ENCODE measurements at places on chromosomes 5 and 9.

- peak; percentile 79 for DNase-seq
These were observed 2.3 kb downstream of the HAPLN1 start for GRCh38 chr5:83718195-83718825.

GRCh38 chr9:112248722-112249121 is 73.6 kb upstream of the SUSD1 start:
- no peak for DNase-seq

DNA sequence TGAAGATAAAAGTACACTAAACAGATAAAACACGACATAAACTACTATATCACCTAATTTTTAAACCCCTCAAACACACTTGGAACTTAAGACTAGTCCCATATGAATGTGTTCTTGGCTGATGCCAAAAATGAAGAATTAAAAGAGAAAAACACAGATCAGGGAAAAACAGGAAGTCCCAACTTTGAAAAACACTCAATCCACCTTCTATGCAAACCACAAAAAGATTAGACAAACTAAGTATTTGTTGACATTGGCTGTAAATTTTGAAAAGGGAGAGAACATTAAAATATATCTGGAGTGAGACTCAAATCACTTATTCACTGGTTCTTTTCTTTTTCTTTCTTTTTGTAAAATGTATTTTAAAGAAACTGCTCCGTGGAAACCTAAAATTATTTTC is 81.4 kb downstream of the ANKH start:
- no peak for DNase-seq

DNA sequence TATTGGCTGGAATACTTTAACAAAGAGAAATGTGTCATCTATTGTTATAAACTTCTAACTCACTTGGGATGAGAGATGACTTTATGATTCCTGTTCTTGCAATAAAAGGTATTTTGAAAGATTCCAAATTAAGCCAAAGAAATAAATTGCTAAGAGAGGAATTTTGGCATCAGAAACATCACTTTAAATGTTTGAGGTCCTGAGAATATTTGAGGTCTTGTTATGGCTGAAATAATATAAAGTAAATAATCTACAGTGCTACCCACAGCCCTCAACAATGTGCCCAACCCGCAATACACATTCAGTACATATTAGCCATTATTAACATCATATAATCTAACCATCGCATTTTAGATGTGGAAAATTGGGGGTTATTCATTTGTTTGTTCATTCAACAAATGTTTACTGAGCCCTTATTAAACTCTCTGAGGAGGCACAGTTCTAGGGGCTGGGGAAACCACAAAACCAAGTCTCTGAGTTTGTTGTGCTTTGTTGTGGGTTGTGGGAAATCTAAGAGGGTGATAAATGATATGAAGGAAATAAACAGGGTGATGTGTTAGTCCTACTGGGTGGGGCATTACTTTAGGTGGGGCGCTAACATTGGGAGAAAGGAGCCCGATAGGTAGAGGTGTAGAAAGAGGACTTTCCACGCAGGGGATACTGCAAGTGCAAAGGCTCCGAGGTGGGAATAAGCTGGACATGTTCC is 135.2 kb upstream of the CLINT1 start:
- peak; percentile 53 for DNase-seq

DNA sequence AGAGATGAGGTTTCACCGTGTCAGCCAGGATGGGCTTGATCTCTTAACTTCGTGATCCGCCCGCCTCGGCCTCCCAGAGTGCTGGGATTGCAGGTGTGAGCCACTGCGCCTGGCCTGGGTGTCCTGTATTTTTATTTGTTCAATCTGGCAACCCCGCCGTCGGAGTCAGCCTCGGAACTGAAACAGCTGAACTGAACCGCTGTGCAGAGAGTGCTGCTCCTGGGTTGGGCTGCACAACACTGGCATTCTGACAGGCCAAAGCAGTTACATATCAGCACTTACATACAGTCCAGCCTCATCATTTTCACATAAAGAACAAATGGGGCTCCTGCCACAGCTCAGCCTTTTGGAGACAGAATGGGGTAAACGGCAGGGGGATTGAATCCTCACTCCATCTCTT is 185.6 kb downstream of the C9orf50 start:
- no peak for DNase-seq

DNA sequence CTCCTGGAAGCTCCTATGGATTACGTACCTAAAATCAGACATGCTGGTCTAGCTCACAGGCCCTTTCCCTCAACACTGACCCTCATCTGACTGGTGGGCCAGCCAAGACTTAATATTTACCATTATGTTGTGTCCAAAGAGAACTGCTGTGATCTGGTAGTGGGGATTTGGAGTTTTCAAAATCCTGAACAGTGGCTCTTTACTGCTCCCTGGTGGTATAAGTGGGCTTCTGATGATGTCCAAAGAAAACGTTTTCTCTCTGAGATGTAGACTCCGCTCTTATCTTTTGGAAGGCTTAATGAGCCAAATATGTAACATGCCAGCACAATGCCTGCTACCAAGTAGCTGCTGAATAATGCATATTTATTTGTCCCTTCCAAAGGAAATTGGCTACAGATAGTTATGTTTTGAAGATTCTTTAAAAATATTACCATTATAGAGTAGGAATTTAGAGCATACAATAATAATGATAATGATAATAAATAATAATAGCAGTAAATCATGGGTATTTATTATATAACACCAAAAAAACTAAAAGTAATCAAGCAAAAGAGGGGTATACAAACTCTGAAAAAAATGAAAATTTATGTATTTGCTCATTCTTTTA is 406.6 kb upstream of the TNC start:
- peak; percentile 89 for DNase-seq

GRCh38 chr9:106655966-106656365 is 207.0 kb upstream of the ZNF462 start:
- DNase-seq = no peak

DNA sequence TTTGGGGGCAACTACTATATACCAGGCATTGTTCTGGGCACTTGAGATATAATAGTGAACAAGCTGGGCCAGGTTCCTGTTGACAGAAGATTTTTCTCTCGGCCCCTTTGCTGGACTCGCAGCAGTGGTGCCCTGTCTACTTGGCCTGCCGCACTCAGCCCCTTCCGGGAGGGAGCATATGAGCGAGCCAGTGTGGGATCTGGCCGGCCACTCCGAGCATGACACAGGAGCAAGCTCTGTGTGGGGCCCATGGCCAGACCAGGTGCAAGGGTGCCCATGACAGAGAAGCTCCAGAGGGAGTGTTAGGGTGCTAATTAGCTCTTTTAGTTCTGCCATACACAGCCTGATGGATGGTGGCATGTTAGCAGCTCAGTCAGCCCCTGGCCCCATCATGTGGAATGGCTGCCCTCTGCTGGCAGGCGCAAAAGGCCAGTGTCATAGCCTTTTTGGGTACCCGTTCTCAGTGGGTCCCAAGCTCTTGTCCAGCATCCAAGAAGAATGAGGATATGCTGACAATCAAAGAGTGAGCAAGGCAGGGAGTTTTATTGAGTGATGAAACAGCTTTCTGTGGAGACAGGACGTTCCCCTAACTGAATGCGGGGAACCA is 9.3 kb upstream of the KIF4B start:
- peak; percentile 55 for DNase-seq

DNA sequence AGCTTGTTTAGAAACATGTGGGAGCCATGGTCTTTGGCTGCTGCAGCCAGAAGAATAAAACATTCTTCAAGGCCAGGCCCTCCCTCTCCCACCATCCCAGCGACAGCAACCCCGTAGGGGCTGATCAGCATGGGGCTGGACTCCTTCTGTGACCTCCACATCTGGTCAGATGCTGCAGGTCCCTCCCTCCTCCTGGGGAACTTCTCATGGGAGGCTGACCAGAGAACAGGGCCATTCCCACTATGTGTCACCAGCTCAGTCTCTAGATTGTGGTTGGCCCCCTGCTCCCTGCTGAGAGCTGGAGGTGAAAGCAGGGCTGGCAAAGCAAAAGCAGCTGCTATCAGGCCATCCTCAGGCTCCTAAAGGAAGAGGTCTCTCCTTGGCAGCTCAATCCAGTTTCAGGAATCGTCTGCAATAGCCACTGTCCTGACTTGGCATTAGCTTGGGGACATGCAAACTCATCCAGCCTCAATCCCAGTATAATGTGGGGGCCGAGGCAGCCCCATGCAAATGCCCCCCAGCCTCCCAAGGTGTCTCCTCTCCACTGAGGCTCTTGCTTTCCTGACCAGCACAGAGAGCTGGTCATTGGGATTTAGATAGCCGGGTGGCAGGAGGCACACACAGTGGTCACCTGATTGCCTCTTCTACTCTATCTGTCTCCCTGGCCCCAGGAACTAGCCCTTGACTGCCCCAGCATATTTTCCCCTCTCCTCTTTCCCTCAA is 81.5 kb downstream of the NRG2 start:
- no peak for DNase-seq

DNA sequence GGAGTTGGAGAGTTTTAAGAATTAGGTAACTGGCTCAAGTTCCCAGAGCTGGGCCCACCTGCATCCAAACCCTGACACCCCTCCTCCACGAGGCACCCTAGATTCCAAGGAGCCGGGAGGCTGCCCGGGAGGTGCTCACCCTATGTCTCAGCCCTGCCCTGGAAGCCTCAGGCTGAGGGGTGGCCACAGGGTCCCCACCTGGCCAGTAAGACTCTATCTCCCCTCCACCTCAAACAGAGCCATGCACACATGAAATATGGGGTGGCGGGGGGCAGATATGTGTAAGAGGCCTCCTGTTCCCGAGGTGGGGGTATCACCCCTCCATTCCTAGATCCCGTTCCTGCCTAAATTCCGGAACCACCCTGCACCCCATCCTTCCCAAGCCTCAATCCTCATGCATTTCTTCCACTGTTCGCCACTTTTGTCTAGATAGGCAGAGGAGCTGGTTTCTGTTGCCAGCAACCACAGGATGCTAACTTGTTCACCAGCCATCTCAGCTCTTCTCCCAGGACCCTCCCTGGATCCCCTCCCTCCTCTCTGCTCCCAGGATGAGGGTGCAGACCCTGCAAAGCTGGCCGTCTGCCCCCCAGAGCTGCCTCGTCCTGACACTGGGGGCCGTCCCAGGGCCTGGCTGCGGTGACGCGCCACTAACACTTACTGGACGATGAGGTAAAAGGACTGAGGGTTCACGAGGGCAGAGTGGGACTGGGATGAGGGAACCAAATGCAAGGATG is 44.1 kb downstream of the COL23A1 start:
- DNase-seq = no peak

GRCh38 chr5:176541338-176542134 is 4.3 kb upstream of the RNF44 start:
- peak; percentile 28 for DNase-seq

DNA sequence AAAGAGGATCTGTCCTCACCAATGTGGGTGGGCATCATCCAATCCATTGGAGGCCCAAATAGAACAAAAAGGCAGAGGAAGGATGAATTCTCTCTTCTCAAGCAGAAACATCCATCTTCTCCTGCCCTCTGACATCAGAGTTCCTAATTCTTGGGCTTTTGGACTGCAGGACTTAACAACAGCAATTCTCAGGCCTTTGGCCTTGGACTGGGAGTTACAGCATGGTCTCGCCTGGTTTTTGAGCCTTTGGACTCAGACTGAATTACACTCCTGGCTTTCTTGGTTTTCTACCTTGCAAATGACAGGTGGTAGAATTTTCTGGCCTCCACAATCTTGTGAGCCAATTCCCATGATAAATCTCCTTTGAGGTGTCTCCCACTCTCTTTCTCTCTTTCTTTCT is 60.5 kb upstream of the CD180 start:
- DNase-seq = peak; percentile 15

- DNase-seq = no peak
These were observed 18.5 kb upstream of the PCDHB1 start for GRCh38 chr5:141032626-141033025.

GRCh38 chr9:28750136-28750535 is 1176.9 kb upstream of the C9orf72 start:
- DNase-seq = no peak

GRCh38 chr5:150672237-150672883 is 11.3 kb downstream of the MYOZ3 start:
- DNase-seq = peak; percentile 27

DNA sequence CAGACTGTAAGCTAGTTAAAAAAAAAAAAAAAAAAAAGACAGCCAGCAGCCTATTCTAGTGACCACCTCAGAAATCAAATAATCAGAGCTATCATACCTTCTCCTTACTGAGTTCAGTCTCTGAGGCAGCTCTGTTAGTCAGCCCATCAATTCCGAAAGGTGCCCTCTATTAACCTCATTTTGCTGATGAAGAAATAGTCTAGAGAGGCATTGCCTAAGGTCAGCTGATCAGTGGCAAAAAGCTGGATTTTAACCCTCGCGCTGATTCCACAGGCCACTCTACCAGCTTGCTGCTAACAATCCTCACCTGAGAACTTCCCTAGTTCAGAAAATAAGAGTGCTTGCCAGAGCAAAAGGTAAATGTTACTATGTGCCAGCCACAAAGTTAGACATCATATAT is 172.0 kb downstream of the DENND1A start:
- DNase-seq = no peak

DNA sequence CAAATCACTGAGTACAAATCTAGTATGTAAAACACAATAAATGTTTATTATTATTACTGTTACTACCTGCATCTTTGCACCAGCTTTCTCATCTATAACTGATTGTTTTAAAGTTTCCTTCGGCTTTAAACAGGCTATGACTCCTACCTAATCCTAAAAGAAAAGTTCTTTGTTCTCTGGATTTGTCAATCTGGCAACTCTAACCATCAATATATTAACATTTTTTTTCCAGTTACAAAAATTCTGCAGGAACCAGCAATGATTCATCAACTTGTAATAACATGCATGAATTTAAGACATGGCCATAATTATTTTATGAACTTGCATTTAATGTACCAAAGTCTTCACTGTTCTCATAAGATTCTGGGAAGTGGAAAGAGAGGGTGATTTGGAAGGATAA is 228.5 kb downstream of the PIK3R1 start:
- DNase-seq = no peak

GRCh38 chr5:143445776-143446175 is 42.3 kb upstream of the NR3C1 start:
- no peak for DNase-seq

GRCh38 chr5:157459715-157460599 is at the start of gene NIPAL4:
Gene NIPAL4 (plus strand): TSS chr5:157460213. CDS start chr5:157460321, 108 bp downstream.
- DNase-seq = no peak

DNA sequence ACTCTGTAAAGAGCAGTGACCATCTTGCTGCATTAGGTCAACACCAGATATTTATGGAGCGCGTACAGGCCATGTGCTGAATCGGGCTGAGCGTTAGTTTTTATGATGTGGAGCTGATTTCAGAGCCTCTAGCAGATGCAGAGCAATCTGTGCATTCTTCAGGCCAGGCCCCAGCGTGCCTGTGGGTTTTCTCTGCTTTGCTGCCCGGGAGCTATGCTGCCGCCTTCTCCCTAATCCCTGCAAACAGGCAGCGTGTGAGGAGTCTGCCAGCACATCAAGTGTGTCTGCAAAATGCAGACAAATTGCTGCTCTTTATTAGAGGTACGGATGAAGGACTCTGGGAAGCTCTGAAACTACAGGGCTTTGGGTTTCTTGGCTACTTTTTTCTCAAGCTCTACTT is 170.0 kb downstream of the NTRK2 start:
- no peak for DNase-seq

GRCh38 chr5:54194318-54194717 is 116.1 kb downstream of the ARL15 start:
- DNase-seq = no peak
